ENCODE measurements at places on chromosomes 5 and 9.

DNA sequence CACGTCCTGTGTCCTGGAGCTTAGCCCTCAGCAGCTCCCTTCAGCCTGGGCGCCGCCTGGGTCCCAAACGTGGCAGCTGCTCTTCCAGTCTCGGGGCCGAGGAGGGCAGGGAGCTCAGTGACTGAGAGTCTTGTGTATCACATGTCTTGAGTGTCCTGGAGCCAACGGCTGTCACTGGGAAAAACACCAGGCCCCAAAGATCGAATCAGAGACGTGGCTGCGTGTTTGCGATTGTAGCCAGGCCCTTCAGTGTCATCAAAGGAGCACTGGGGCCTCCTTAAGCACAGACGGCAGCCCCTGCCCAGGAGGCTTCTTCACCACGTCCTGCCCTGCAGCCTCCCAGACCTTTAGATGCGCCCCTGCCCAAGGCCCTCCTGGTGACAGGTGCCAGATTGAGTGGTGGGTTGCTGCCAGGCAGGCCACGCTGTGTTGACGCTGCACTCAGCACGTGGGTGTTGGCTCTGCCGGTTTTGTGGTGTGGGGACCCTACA is 5.7 kb upstream of the EXOC3 start:
- DNase-seq = no peak

DNA sequence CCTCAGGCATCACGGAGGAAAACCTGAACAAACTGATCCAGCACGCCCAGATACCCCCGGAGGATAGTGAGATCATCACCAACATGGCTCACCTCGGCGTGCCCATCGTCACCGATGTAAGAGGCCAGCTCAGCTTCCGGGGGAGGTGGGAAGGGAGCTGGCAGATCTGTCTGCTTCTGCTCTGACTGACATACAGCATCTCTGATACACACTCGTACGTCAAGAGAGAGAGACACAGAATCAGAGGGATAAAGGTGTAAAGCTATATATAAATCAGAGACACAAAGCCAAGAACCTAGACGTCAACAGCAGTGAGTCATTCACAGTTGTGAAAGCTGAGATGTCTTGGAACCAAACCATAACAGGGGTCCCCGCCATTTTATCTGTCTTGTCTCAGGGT is 30.1 kb upstream of the CFAP157 start:
- DNase-seq = no peak

- DNase-seq = no peak
Observed at GRCh38 chr9:17294822-17295624, 160.2 kb downstream of the CNTLN start.

GRCh38 chr9:81759680-81760215 is 70.4 kb upstream of the TLE1 start:
- no peak for DNase-seq

DNA sequence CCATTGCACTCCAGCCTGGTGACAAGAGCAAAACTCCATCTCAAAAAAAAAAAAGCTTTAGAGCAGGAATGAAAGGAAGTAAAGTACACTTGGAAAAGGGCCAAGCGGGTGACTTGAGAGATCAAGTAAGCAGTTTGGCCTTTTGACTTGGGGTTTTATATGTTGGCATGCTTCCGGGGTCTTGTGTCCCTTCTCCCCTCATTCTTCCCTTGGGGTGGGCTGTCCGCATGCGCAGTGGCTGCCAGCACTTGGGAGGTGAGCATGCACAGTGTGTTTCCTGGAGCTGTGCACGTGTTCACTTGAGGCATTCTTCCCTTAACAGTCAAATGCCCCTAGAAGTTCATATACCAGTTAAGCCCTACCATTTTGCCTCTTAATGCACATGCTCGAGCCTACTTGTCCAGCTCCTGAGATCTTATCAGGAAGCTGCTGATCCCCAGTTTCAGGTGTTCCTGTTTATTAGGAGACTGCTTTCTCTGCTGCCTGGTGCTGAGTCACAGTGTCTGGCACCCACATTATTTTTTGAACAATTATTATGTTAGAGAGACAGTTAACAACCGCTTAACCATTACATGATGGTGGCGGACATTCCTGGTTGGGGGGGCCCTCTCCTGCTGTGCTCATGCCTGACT is 32.6 kb upstream of the PRRC2B start:
- no peak for DNase-seq

DNA sequence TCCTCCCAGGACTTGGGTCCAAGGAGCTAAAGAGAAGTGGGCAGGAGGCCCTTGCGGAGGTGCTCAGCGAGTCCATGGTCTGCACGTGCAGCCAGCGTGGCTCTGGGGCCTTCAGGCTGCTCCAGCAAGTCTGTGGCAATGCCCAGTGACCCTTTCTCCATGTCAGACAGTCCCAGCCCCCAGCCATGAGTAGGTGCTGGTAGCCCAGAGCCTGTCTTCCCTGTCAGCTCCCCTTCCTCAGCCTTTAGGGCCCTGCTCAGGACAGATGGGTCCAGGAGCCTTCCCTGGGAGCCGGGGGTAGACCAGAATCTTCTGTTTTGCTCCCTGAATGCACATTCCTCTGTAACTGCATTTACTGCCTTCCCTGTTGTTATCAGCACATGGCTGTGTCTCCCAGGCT is 147.2 kb upstream of the IRX2 start:
- no peak for DNase-seq

DNA sequence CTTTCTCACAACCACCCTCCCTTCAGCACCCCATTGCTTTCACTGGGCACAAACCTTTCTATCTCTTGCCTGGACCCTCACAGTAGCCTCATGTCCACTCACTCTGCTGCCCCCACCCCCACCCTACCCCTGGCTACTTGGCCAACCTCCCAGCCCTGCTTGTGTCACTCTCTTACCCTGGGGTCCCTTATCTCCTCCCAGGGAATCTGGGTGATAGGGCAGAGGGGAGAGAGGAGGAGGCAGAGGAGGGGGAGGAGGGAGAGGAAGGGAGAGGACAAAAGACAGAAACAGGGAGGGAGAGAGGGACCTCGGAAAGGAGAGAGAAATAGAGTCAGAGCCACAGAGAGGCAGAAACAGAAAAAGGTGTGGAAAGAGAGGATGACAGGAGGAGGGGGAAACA is 25.0 kb upstream of the KIF12 start:
- no peak for DNase-seq

GRCh38 chr5:131394128-131394527 is 130.3 kb downstream of the CDC42SE2 start:
- DNase-seq = no peak

DNA sequence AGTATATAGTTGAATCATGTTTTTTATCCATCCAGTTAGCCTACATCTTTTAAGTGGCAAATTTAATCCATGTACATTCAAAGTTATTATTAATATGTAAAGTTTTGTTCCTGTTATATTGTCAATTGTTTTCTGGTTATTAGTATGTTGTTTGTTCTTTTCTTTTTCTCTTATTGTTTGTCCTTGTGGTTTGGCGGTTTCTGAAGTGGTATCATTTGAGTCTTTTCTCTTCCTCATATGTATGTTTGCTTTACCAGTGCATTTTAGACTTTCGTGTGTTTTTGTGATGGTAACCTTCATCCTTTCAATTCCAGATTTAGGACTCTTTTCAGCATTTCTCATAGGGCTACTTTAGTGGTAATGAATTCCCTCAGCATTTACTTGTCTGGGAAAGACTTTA is 130.4 kb upstream of the RFX3 start:
- DNase-seq = no peak

DNA sequence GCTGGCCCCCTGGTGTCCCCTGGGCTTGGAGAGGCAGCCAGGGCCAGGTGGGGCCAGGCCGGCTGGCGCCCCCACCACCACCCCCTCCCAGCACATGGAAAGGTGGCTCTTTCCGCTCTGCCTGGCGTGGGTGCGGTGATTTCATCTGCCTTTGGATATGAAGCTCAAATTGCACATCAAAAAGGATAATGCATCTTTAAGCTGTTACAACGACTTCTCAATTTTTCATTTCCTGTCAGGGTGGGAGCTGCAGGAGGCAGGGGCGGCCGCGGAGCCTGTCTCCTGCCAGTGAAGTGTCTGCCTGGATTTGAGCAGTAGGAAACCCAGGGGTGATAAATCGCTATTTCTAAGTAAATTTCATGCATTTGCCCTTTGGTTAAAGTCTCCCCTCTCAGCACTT is 169.2 kb upstream of the MVB12B start:
- peak; percentile 10 for DNase-seq

DNA sequence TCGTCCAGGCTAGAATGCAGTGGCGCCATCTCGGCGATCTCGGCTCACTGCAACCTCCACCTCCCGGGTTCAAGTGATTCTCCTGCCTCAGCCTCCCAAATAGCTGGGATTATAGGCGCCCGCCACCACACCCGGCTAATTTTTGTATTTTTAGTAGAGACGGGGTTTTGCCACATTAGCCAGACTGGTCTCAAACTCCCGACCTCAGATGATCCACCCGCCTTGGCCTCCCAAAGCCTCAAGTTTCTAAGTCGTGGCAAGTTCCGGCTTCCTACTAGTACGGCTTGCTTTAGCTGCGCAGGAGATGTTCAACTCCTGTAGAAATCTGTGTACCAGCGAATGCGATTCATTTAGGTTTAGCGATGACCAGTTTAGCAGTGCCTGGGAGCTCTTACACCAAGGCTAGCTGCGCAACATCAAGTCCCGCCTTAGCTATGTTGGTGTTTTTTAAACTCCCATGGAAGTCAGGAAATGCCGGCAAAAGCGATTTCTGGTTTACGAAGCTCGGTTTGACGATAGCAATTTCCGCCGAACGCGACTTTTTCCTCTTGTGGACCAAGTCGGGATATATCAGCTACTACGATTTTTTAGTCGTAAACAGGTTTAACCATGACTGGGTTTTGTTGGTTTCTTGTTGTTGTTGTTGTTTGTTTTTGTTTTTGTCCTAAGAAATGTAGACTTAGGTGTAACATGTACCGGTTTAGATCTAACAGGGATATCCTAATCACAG is 46.4 kb downstream of the ANXA2R start:
- DNase-seq = no peak

DNA sequence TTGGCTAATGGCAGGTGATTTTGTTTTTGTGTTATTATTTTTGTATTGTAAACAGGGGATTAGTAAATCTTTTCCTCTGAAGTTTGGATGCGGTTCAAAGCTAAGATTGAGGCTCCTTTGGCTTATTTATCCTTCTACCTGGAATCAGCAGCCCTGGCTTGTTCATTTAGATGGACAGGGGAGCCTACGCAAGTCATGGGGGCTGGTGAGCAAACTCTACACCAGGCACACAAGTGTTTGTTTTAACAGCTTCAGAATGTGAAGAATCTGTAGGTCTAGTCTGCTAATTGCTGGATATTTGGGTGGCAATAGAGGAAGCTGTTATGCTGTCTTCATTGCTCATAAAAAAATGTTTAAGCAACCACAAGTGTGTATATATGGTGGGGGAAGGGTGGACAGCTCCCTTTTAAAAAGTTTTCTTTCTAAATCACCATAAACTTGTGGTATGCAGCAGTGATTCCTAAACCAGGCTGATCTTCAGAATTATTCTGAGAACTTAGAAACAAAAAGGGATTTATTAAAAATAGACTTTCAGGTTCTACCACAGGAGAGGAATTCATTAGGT is 20.7 kb downstream of the ZNF462 start:
- no peak for DNase-seq

GRCh38 chr9:128102196-128102595 is 25.3 kb downstream of the PTGES2 start:
- no peak for DNase-seq

- DNase-seq = no peak
Observed at GRCh38 chr9:135809166-135809565, 98.2 kb downstream of the CAMSAP1 start.

DNA sequence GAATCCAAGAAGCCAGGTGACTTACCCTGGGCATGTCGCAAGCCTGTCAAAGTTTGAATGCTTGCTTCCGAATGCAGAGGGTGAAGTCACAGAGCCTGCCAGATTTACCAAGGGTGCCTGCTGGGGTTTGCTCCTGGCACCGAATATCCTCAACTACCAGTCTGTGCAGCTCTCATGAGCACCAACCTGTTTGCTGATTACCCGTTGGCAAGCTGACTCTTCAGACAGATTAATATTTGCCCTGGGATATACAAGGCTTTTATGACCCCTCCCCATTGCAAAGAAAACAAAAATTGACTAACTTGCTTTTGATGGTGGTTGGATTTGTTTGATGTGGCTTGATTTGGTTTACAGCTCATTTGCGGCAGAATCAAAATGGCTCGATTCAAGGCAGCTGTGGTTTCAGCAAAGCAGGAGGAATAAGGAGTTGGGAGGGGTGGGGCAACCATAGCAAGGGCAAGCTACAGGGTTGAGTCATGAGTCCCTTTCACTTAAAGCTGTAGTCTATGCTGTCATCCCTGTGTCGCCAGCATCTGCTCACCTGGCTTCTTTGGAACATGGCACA is 82.3 kb upstream of the AGXT2 start:
- DNase-seq = no peak

- no peak for DNase-seq
Observed at GRCh38 chr9:4061717-4062116, 238.2 kb downstream of the GLIS3 start.

DNA sequence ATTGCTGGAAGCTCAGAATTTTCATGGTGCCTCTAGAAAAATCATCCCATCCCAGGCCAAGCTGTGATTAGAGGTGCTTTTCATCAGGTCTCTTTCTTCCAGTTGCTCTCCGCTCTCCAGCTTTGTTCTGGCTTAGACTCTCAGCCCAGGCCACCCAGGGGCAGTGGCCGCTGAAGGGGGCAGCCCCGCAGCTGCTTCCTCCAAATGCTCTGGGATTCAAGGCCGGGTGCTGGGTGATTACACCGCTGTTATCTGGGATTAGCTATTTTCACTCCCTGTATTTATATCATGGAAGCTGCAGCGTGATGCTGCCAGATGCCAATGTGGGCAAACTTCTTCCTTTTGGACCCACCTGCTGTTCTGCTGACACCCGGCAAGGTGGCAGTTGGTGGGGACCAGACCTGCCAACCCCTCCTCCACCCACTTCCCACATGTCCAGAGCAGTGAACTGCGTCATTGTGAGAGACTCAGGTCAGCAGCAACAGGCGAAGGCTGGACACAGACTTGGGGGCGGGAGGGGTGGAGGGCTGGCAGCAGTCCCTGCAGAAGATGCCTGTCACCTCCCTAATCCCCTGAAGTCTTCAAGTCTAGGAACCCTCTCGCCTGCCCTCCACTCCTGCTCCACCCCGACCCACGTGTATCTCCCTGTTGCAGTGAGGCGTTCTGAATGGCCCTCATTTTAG is 33.9 kb upstream of the NKX2-5 start:
- no peak for DNase-seq

- no peak for DNase-seq
Observed at GRCh38 chr5:137367951-137368350, 131.2 kb downstream of the SPOCK1 start.

All from NCI-H1436 (cell line).